ENCODE measurements at places on chromosomes 1 and 21. TPM values are rescaled to one million over a fixed set of nuclear protein-coding genes. Genes with fewer than 3 reads are reported as not detected.

GSTM1 gene
- not detected for total RNA-seq

HPCAL4 gene
- total RNA-seq = 5.3 TPM

SMIM11 gene
- total RNA-seq = 6.8 TPM

JAM2 gene
- 20.5 TPM for total RNA-seq

THEMIS2 gene
- 13.1 TPM for total RNA-seq

KRTAP13-2 gene
- not detected for total RNA-seq

FNDC5 gene
- 13.7 TPM for total RNA-seq

ETS2 gene
- 61.4 TPM for total RNA-seq

CASP9 gene
- total RNA-seq = 45.1 TPM

GUCA2A gene
- total RNA-seq = not detected

CD84 gene
- 2.2 TPM for total RNA-seq

CLDN8 gene
- total RNA-seq = not detected

LRRC53 gene
- not detected for total RNA-seq

GRCh38 chr1:19643602-19644394, at the start of gene NBL1:
Gene NBL1 (plus strand): TSS chr1:19644311. CDS start chr1:19655031, 10,720 bp downstream.
- DNase-seq = peak; percentile 91

- peak; percentile 40 for DNase-seq
Observed at GRCh38 chr1:14826172-14826636, 227.7 kb downstream of the KAZN start.

DNA sequence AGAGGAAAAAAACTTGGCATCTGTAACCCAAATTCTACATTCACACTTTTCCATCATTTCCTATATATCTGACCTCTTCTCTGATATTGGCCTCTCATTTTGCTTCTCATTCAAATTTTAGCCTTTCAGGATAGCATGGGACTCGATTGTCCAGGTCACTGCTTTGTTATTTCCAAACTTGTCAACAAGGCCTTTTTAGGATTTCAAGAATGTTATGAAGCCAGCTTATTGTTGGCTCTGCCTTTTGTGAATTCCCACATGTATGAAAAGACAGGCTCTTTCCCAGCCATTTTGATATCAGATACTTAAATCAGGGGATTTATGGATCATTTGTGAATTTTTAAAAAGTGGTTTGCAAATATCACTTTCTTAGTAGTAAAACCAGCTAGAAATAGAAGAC, 663.5 kb downstream of the NCAM2 start:
- DNase-seq = no peak

- DNase-seq = no peak
Observed at GRCh38 chr1:225962440-225962975, 21.5 kb upstream of the LEFTY2 start.

DNA sequence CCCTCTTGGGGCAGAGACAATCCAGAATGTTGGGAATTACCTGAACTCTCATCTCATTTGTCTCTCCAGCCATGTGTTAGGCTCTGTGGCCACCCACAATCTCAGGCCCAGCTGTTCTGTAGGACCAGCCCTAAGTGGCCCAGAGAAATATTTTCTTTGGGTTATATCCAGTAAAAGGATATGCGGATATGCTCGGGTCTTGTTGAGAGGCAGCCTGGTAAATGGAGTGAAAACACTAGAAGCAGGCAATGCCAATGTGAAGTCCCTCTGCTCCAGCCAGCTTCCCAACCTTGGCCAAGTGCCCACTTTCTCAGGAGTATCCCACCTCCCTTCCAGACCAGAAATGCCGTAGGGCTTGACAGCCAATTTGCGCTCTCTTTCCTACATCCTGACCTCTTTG, 192.2 kb downstream of the ST6GALNAC3 start:
- DNase-seq = no peak

DNA sequence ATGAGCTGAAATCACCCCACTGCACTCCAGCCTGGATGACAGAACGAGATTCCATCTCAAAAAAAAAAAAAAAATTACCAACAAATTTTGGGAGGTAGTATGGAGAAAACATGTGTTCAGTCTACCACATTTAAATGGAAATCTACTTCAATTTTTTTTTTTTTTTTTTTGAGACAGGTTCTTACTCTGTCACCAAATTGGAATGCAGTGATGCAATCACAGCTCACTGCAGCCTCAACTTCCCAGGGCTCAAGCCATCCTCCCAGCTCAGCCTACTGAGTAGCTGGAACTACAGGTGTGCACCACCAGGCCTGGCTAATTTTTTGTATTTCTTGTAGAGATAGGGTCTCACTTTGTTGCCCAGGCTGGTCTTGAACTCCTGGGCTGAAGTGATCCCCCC, 82.1 kb downstream of the GFI1 start:
- DNase-seq = no peak

DNA sequence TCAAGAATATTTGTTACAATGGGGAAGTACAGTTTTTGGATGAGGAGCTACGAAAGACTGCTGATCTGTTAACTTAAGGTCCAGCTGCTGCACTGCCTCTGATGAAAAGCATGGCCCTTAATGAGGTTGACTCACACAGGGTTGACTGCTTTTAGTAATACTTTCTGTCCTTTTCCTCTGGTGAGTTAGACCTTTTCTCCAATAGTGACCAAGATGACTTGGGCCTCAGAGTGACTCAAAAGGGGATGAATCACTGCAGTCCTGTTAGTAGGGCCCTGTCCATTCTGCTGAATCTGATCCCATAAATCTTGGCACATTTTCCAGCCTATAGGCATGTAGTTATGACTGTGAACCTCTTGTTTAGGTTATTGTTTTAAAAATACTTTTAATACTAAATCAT, 2.7 kb downstream of the DISP1 start:
- no peak for DNase-seq

DNA sequence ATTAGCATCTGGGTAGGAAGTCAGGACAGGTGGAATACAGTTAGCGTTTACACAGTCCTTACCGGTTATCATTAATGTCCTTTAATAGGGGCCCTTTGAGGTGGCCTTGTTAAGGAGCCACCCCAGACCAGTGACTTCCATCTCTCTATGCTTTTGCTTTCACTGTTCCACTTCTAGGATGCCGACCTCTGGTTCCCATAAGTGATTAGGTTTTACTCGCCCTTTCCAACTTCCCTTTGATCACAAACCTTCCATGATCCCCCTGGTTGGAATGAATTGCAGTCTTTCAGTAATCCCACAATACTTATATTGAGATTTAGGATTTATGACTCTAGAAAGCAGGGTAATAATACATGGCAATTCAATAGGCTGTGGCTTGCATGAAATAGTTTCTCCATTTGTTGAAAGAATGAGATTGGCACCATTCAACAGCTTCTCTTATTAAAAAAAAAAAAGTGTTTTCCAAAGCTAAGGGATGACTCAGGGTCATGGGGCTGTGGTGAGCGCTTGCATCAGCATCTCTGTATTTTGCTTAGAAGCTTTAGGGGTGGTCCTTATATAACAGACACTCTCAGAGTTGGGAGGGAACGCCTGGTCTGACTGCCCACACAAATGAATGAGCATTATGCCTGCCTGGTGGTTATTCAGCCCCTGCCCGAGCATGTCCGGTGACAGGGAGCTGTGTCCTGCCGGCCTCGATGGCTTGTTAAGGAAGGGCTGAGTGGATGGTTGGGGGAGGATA, 110.5 kb downstream of the CNIH3 start:
- DNase-seq = no peak

DNA sequence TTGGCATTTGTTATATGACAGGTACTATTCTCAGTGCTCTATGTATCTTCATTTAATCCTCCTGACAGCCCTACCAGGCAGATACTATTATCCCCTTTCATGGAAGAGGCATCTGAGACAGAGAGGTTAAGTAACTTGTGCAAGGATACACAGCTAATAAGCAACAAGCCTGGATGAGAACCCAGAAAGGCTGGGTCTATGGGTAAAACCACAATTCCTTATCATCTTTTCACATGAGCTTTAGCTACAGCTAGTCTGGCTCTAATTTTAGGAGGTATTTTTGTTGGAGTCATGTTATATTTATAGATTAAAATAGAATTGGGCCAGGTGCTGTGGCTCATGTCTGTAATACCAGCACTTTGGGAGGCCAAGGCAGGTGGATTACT, 27.7 kb downstream of the DNTTIP2 start:
- no peak for DNase-seq

DNA sequence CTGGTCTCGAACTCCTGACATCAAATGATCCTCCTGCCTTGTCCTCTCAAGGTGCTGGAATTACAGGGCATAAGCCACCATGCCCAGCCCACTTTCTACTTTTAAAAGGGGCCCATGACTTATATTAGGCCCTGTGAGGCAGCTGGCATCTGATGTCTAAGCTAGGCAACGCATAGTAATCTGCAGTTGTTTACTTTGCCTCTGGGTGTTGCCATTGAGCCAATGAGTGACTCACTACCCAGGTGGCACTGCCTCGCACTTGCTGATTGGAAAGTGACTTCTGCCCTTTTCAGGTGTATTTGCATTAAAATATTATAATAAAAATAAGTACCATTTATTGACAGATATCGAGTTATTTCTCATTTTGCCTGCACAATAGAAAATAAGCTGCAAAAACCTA, 84.9 kb downstream of the KIF14 start:
- no peak for DNase-seq

DNA sequence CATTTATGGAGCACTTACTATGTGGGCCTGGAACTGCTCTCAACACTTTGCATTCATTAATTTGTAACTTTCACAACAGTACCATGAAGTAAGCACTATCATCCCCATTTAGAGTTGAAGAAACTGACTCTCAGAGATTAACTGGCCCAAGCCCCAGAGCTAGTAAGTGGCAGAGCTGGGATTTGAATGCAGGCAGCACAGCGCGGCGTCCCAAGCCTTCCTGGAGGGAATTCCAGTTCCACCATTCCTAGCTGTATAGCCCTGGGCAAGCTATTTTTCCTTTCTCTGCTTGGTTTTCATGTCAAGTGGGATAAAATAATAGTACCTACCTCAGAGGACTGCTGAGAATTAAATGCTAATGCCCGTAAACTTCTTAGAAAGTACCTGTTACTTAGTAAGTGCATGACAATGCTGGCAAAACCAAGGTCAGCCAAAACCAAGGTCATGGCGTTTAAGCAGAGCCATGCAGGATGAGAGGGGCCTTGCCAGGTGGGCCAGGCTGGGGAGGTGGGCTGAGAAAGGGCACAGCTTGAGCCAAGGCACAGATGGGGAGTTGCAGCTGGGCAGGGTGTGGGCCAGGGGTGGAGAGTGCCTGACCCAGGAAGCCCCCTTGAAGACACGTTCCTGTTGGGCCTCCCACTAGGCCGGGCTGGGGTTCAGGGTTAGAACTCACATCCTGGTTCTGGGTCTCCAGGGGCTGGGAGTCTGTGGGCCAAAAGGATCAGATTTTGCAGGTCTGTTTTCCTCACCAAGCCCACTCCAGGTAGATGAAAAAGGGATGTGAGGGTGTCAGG, 4.6 kb upstream of the KNCN start:
- DNase-seq = no peak

GRCh38 chr1:119372503-119373086, 4.0 kb downstream of the HAO2 start:
- no peak for DNase-seq

DNA sequence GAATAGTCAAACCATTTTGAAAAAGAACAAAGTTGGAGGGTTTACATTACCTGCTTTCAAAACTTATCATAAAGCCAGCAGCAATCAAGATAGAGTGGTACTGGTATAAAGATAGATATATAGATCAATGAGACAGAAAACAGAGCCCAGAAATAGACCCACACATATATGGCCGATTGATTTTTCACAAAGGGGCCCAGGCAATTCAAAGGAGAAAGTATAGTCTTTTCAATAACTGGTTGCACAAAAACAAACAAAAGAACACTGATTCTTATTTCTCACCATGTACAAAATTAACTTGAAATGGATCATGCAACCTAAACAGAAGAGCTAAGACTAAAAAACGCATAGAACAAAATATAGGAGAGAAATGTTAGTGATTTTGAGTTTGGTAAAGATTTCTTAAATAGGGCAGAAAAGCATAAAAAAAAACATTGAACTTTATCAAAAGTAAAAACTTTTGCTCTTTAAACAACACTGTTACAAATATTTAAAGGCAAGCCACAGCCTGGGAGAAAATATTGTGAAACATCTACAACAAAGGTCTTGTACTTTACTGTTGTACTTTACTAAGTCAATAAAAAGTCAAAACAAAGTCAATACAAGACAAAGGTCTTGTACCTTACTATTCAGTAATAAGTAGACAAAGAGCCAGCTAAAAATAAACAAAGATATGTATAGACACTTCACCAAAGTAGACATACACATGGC, 50.2 kb downstream of the ST3GAL3 start:
- DNase-seq = no peak

- DNase-seq = no peak
Observed at GRCh38 chr1:226457307-226457712, 49.4 kb upstream of the PARP1 start.

GRCh38 chr21:45388611-45389296, 16.2 kb upstream of the COL18A1 start:
- DNase-seq = peak; percentile 38

- no peak for DNase-seq
Observed at GRCh38 chr1:8326265-8326664, 8.4 kb downstream of the SLC45A1 start.

GRCh38 chr1:18211764-18212163, 104.2 kb downstream of the IGSF21 start:
- DNase-seq = no peak

DNA sequence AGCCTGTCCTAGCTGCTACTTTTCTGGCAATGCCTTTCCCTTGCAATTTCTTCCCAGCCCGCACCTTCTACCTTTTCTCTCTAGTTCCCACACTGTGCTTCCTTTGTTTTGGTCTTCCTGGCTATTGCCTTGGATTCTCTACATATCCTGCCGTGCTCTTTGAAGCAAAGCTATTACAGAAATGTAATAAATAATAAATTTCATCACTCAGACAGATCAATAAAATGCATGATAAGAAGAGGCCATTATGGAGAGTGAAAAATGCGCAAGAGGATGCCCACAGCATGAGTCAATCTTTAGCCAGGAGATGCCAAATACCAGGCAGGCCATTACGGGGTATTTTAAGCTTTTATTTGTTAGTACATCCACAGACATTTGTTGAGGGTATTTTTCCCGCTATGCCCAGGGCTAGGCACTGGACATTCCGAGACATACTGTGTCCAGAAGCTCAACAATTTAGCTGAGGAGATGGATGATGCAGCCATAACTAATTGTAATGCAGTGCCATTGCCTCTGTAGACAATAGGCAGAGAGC, 163.6 kb downstream of the ST6GALNAC3 start:
- DNase-seq = no peak

Data from ovary (tissue), 10 donors.